IPS-NIHi11 (cell line): ENCODE measurements at places on chromosomes 6 and 20.

DNA sequence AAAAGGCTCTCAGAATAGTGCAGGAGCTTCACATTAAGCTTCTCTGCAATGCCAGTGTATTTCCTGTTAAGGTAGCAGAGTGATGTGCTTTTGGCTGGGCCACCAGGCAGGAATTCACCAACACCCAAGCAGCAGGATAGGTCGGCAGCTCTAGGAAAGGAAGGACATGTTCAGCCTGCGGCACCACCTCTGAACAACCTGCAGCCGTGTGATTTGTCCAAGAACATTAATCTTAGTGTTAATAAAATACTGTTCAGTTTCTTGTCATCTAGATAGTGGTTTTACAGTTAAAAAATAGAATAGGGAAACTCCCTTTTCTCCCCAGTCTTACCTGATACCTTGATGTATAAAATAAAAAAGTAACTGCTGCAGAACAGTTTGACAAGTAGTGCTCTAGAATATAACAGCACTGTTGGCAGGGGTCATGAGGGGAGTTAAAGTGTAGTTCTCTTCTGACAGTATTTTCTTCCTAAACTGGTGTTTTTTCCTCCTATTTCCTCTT, 18.8 kb downstream of the ZNF292 start:
- no peak for DNase-seq

DNA sequence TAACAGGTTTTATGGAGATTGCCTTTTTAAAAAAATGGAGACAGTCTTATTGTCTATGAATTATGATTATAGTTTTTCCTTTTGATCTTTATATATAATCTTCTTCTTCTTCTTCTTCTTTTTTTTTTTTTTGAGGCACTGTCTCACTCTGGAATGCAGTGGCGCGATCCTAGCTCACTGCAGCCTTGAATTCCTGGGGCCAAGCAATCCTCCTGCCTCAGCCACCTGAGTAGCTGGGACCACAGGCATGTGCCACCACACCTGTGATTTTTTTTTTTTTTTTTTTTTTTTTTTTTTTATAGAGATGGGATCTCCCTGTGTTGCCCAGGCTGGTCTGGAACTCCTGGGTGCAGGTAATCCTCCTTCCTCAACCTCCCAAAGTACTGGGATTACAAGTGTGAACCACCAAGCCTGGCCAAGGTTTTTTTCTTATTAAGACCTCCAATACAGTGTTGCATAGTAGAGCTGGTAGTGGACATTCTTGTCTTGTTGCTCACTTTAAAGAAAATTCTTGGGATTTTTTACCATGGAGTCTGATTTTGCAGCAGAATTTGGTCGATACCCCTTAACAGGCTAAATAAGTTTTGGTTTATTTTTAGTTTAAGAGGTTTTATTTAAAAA, 46.5 kb downstream of the STK4 start:
- no peak for DNase-seq

GRCh38 chr6:79466207-79466834, 70.9 kb downstream of the LCA5 start:
- peak; percentile 33 for DNase-seq

- DNase-seq = no peak
Observed at GRCh38 chr6:157726892-157727628, 96.0 kb upstream of the SNX9 start.

- DNase-seq = no peak
Observed at GRCh38 chr6:169230946-169231789, 22.5 kb downstream of the THBS2 start.

GRCh38 chr6:43963877-43964658, 163.2 kb downstream of the MRPL14 start:
- no peak for DNase-seq

GRCh38 chr20:63495741-63496595, 2.9 kb downstream of the EEF1A2 start:
- peak; percentile 93 for DNase-seq

DNA sequence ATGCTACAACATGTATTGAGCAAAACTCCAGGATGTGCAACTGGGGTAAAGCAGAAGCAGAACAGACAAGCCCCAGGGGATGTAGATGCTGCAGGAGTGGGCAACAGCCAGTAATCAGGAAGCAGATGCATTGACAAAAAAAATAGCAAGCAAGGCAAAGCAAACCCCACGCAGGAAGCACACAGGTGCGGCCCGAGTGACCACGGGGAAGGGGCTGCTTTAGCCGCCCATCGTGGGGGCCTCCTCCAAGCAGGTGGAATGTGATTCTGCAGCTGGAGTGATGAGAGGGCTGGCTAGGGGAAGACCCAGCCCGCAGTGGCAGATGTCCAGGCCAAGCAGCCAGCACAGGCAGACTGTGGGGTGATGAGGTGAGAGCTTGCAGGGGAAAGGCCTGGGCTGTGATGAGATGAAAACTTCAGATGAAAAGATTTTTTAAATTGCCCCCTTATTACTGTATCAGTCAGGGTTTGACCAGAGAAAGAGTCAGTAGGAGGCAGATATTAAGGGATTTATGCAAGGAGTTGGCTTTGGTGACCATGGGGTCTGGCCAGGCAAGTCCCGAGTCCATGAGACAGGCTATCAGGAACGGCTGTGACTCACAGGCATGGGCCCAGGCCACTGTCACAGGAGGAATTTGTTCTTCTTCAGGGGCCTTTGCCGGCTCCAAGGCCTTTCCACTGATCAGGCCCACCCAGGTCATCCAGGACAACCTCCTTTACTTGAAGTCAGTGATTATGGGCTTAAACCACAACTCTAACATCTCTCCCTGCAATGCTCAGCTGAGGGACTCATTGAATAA, 207.6 kb downstream of the ANKRD60 start:
- DNase-seq = no peak

DNA sequence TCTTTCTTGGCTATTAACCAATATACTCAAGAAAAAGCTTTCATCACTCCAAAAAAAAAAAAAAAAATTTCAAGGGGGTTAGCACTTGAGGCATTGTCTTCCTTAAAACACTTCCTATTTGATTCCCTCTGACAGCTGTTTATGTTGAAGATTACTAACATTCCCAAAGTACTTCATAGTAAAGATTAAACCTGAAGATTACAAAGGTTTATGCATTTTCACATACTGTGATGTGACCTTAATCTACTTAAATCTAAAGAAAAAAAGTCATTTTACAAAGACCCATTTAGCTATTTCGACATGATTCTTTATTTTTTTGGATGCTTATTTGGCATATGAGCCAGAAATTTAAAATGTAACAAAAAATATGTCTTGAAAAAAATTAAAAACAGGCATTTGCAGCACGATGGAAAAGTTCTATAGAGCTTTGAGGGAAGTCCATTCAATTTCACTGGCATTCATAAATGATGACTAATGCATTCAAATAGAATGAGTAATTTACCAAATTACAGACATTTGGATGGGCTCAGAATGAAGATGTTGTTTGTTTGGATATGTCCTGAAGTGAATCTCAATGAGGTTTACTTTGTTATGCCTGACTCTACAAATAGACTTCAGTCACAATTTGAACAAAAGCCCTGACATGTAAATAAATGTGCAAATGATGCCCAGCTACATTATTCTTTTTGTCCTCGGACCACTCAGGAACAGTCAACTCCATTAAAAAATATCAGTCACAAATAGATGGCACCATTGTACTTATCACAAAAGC, 674.6 kb upstream of the MARCKS start:
- no peak for DNase-seq

DNA sequence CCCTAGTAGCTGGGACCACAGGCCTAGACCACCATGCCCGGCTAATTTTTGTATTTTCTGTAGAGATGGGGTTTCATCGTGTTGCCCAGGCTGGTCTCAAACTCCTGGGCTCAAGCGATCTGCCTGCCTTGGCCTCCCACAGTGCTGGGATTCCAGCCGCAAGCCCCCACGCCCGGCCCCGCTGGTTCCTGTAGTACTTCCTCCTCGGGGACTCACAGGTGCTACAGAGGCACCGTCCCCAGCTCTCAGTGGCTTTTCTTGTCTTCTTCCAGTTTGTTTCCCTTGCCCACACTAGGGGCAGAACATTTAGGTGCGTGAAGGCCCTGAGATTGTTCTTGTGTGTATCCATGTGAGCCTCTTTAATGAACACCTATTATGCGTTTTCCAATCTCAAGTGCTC, 773 bp upstream of the ZBP1 start:
- no peak for DNase-seq

GRCh38 chr6:75267461-75267860, 17.1 kb downstream of the TMEM30A start:
- DNase-seq = no peak

- no peak for DNase-seq
Observed at GRCh38 chr6:170296423-170296745, 5.5 kb upstream of the DLL1 start.

DNA sequence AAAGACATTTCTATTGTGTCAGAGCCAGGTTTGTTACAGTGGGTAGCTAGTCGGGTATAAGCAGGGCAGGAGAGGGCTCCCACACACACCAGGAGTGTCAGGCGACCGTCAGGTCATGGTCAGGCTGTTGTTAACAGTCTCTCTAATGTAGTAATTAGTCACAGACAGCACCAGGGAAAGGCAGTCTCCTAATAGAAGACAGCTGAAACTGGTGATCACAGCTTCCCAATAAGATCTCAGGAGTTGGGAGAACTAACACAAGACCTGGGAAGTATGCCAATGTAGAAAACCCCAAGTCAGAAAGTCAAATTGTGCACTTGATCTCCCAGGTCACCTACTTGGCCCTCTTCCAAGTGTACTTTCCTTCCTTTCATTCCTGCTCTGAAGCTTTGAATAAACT, 53.0 kb upstream of the GPR6 start:
- DNase-seq = no peak

DNA sequence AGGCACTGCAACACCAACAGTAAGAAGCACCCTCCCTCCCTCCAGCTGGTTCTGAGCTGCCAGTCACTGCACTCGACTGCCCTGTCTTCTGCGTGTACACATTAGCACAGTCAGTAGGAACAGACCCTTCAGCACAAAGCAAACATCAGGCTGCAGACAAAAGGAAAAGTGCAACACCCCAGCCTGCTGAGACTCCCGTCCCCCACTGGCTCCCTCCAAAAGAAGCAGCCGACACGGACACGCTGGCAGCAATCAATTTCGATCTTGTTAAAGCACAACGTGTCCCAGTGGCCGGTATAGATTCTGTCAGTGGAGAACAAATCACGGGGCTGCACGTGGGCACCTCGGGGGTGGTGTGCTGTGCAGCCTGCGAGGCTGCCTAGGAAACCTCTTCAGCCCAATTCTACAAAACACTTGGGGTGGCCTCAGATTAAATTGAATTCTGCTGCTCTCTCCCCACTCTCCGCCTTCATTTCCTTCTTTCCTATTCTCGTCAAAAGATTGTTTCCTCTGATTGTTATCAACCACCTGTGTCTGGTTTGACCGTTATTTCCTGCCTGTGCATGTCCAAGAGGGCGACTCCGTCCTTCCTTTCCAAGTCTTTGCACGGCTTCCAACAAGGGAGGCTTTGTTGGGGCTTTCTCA, 38.7 kb downstream of the TRAF3IP2 start:
- no peak for DNase-seq

- peak; percentile 24 for DNase-seq
Observed at GRCh38 chr6:65259059-65259458, 448.0 kb downstream of the EYS start.

DNA sequence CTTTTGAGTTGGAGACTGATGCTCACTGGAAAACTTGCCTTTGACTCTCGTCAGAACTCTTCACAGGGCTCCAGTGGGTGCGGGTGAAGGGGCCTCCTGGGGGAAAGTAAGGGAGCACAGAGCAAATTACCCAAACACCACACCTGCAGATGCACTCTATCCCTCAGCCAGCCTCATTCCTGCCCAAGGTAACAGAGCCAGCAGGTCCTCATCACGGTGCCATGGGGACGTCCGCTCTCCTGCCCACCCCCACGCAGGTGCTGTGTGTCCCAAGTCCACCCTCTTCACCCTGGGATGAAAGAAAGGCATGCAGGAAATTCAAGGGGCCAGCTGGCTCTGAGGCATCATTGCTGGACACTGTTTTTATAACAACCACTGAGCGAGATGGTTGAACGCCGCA, 269.0 kb downstream of the SMOC2 start:
- DNase-seq = no peak

DNA sequence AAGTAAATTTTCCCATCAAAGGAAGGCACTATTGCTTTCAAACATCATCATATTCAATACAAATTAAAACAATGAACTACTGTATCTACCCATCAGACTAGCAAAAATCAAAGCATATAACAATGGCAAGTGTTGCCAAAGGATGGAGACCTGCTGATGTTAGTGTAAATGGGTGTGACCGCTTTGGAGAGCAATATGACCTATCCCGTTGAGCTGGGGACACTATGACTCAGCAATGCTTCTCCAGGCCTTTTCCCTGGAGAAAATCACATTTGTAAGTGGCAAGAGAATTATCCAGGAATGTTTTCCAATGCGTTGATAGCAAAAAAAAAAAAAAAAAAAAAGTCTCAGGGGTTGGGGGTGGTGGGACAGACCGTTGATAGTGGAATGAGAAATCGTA, 46.1 kb downstream of the PHACTR3 start:
- no peak for DNase-seq

DNA sequence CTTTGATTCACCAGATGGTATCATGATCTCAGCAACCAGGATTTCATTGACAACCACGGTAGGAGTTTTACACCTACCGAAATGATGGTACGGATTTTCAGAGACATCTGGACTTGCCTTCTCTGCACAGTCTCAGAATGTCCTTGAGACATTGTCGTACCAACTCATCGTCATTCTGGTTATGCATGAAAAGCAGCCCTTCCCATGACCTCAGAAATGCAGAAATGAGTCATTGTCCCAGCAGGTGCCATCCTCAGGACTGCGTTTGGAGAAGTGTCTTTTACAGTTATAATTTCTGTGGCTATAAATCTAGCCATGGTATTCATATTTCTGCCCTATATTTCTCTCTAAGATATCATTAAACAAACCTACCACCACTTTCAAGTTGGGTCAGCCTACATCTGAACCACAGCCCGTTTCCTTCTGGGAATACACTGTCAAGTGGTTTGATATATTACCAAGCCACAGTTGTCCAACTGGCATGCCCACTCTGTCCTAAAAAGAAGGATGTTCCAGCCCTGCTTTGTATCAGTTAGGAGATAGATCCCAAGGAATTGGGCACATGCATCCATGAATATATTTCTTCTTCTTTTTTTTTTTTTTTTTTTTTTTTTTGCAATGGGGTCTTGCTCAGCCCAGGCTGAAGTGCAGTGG, 7.5 kb upstream of the BFSP1 start:
- DNase-seq = no peak

DNA sequence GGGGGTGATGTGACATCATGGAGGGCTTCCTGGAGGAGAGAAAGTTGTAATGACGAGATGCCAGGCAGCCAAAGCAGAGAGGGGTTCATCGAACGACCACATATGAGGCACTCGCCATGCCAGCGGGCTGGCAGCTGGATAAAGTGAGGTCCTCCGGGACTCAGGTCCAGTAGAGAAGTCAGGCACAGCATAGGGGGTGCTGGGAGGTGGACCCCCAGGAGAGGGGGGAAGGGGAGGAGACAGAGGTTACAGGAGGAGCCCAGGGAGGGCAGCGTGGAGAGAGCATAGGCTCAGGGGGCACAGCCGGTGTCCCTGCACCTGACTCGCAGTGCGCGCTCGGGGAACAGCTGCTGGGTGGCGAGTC, 174.7 kb downstream of the BMP7 start:
- DNase-seq = no peak

GRCh38 chr6:90472716-90473115, 114.2 kb downstream of the MAP3K7 start:
- DNase-seq = no peak
